ENCODE measurements at places on chromosomes 13 and 19.

DNA sequence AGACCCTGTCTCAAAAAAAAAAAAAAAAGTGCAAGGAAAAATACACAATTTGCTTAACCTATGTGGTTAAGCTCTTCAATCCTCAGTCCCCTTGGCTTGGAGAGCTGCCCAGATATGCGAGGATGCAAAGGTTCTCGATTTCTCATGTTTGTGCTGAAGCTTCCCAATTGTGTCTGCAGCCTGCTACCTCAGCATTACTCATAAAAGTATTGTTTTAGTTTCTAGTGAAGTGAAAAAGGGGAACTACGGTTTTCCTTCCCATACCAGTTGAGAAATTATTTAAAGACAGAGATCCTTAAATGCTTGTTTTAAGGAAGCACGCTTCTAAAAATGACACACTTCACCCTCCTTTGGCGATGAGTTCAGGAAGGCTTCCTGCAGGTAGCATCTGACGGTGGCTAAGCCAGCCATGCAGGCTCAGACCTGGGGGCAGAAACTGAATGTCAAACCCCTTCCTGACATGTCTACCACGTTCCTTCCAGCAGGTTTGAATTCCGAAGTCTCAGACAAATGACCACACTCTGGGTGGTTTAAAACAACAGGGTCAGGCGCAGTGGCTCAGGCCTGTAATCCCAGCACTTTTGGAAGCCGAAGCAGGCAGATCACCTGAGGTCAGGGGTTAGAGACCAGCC, 47.9 kb downstream of the RUBCNL start:
- peak; percentile 96 for DNase-seq

DNA sequence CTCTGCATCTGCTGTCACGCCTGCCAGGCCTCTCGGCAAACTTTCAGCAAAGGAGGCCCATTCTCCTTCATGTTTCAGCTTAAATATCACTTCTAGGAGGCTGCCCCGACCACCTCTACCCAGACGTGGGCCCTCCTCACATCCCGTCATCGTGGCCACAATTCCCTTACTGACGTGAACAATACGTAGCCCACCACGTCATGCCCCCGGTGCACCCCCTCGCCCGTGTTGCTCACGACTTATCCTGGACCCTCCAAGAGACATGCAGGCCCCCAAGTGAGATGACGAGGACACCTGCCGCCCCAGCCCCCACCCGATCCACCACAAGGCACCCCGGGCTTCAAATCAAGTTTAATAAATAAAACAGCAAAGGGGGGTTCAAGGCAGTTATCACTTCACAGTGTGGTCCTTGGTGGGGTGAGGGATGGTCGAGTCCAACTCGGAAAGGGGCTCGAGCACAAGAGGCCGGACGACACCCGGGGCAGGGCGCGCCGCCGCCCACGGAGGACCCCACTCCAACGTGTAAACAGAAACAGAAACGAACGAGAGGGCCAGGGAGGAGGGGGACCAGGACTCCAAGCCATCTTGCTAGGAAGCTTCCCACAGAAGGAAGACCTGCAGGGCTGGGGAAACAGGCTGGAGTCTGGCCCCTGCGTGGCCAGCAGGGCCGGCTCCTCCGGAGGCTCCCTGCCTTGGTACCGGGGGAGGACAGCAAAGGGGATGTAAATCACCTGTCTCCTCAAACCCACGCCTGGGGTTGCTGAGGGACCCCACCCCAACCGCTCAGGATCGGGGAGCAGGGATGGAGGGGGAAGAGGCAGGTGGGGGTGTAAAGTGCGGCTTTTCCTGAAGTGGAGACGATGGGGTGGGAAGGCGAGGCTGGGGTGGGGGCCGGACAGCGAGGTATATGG, 14.3 kb upstream of the PLPP2 start:
- no peak for DNase-seq

DNA sequence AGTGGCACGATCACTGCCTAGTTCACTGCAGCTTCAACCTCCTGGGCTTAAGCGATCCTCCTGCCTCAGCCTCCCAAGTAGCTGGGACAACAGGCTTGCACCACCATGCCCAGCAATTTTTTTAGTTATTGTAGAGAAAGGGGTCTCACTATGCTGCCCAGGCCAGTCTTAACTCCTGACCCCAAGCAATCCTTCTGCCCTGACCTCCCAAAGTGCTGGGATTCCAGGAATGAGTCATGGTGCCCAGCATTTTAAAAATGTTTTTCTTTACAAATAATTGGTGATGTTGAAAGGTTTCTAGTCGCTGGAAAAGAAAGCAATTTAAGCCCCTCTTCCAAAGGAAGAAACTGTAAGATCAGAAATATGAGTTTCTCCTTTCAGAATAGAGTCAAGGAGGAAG, 19.4 kb downstream of the DYRK1B start:
- no peak for DNase-seq

DNA sequence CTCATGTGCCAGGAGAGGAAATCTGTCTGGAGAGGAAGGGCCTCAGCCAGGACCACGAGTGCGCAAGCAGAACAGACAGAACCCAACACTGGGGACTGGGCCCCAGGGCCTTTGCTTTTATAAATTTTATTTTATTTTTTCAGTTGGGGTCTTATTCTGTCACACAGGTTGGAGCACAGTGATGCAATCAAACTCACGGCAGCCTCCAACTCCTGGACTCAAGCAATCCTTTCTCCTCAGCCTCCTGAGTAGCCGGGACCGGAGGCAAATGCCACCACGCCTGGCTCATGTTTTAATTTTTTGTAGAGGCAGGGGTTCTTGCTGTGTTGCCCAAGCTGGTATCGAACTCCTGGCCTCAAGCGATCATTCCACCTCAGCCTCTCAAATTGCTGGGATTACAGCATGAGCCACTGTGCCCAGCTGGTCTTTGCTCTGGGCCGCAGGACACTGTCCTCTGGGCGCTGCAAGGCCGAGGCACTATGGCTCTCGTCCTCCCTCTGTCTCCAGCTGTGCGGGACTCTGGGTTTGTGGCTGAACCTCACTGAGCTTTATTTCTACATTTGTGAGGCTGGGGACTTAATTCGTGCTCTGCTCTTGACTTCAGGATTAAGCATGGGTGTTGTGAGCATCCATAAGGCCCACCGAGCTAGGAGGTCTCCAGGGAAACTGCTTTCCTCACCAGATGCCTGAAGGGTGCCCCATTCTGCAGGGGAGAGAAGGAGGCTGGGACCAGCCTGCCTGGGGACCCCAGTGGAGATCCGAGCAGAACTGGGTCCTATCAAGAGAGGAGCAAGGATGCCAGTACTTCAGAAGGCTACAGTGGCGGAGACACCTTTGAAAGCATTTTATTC, 144.2 kb upstream of the VSTM2B start:
- no peak for DNase-seq

- no peak for DNase-seq
Observed at GRCh38 chr19:8336072-8336569, 6.9 kb downstream of the KANK3 start.

DNA sequence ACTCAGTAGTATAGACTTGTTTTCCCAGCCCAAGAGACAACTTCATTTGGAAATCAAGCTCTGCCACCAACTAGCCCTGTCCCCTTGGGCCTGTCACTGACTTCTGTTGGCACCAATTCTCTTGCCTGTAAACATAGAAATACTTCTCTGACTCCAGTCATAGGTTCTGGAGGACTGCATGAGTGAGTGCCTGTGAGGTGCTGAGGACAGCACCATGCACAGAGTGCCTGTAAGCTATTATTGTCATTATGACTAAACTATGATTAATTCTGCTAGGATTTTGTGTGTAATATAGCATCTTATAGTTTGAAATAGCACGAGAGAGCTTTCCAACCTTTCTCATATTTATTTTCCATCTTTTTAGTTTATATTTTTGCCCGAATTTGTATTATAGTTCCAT, 247.9 kb downstream of the MYO16 start:
- peak; percentile 43 for DNase-seq

- peak; percentile 69 for DNase-seq
Observed at GRCh38 chr19:4567584-4568071, 8.1 kb upstream of the SEMA6B start.

GRCh38 chr19:7730286-7731217, 1.4 kb downstream of the CLEC4G start:
- no peak for DNase-seq

- peak; percentile 100 for DNase-seq
Observed at GRCh38 chr19:49363268-49364082, at the start of gene DKKL1. Gene DKKL1 (plus strand): TSS chr19:49363877. CDS start chr19:49363999, 122 bp downstream.

DNA sequence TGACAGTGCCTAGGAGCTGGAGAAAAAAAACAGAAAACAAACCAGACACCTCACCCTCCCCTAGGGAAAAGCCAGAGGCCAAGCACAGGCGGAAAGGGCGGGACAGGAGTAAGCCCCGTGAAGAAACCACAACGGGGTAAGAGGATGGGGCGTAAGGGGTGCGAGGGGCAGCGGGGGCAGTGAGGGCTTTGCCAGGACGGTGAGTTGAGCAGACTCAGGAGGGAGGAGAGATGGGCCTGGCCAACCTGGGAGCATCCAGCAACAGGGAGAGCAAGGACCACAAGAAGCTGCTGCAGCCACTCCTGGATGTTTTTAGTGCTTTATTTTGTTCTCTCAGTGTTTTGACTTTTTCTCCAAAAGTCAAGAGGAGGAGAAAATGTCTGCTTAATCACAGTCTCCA, 114.1 kb upstream of the SOX1 start:
- DNase-seq, result no peak

GRCh38 chr19:50797781-50798658, 7.8 kb downstream of the ACP4 start:
- DNase-seq, result no peak

- DNase-seq, result no peak
Observed at GRCh38 chr13:41934994-41935393, 25.9 kb downstream of the VWA8 start.

DNA sequence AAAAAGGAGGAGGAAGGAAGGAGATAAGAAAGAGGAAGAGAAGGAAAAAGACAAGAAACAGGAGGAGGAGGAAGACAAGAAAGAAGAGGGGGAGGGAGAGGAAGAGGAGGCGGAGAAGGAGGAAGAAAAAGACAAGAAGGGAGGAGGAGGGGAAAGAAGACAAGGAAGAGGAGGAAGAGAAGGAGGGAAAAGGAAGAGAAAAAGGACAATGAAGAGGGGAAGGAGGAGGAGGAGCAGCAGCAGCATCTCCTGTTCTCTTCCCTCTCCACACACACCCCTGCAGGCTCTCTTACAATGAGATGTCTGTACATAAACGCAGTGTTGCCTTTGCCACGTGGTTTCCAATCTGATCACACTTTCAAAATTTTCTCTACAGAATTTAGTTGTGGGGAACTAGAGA, 66.6 kb downstream of the RUBCNL start:
- DNase-seq, result no peak

GRCh38 chr13:25224151-25224550, 52.1 kb upstream of the AMER2 start:
- no peak for DNase-seq

GRCh38 chr13:80340651-80341100, 250 bp downstream of the SPRY2 start:
- peak; percentile 77 for DNase-seq

DNA sequence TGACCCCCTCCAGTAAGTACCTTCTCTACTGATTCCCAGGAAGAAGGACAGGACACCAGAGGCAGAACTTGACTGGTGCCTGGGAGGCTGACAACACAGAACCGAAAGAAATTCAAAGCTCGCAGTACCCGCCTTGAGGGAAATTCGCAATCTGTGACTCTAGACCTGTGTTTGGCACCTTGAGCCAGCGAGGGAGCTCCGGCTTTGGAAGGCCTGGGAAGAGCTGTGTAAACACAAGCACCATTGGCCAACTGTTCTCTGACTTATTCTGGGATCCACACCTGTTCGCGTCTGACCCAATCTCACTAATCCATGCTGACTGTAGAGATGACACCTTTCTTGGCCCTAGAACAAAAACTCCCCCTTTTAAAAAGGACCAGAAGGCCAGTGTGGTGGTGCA, 50.7 kb downstream of the CEBPG start:
- no peak for DNase-seq

DNA sequence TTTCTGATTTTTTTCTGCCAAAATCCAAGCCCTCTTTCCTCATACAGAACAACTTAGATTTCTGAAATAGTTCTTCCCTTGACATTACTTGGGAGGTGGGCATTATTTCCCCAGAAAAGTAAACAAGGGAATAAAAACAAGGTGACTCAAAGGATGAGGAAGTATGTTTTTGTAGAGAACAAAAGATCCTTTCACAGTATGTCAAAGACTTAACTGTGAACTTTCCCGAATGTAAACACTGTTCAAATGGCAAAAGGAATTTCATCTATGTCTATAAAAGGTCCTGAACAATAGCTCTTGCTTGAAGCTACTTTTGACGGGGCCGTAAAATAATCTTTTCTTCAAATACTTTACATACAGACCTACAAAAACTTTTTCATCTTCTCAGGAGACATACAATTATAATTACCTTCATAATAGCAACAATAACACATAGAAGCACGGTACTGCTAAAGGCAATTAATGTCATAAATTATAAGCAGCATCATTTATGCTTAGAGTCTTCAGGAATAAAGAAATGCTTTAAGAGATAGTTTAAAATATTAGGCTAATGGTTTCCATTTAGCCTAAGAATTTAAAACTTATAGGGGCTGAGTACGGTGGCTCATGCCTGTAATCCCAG, 191.1 kb downstream of the RGCC start:
- peak; percentile 87 for DNase-seq

- DNase-seq, result peak; percentile 94
Observed at GRCh38 chr13:113178070-113178895, 19.8 kb downstream of the PROZ start.

GRCh38 chr13:91493442-91493841, 95.0 kb downstream of the GPC5 start:
- DNase-seq, result no peak

DNA sequence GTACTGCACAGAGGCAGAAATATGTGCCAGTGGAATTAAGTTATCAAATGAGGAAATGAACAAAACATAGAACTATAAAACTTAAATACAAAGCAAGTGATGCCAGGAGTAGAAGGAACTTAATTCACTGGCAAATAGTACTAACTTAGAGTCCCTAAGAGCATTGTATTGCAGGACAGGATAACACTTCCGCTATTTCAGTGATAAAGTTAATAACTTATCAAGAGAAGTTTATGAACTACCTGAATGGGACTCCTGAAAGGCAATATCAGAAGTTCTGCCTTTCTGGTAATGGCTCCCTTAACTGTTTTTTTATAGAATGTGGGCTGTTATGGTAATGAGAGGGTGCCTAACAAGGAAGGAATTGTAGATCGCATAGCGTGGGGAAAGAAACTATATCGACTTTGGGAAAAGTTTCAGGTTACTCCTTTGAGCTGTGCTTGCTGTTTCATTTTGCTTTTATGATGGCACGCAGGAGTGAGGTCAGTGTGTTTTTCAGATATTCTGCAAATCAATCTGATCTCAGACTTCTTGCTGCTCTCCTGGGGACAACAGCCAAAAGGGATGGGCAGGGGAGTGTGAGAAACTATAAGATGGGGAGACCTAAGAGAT, 95.3 kb upstream of the MLNR start:
- DNase-seq, result no peak

DNA sequence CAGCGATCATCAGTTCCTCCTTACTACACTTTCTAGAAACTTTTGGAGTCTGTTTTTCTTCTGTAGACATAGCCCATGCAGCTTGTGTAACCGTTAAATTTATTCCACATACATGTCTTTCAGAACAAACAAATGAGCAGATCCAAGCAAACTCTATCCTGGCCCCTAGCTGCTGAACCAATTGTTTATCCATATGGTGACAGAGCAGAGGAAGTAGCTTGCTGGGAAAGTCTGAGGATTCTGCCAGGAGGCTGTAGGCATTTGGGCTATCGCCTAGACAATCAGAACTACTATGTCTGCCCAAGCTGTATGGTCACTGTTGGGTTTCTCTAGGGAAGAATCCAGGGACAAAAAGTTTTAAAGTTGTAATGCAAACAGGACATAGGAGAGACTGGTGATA, 343.7 kb downstream of the SPRY2 start:
- no peak for DNase-seq

- peak; percentile 98 for DNase-seq
Observed at GRCh38 chr13:67369895-67370660, 139.9 kb upstream of the PCDH9 start.

- DNase-seq, result no peak
Observed at GRCh38 chr19:19458110-19458816, 52.8 kb downstream of the GATAD2A start.

All from cardiac fibroblast (primary cell).